RWPE2 (cell line): ENCODE measurements at places on chromosomes 1 and 21.

DNA sequence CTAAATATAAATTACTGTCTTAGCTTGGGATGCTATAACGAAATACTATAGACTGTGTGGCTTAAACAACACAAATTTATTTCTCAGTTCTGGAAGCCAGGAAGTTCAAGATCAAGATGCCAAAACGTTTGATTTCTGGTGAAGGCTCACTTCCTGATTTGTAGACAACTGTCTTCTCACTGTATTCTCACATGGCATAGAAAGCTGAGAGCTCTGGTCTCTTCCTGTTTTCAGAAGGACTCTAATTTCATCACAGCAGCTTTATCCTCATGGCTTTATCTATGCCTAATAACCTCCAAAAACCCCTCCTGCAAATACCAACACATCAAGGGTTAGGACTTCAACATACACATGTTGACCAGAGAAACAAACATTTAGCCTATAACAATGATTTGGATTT, 1795.5 kb downstream of the MRPL39 start:
- DNase-seq, result no peak

DNA sequence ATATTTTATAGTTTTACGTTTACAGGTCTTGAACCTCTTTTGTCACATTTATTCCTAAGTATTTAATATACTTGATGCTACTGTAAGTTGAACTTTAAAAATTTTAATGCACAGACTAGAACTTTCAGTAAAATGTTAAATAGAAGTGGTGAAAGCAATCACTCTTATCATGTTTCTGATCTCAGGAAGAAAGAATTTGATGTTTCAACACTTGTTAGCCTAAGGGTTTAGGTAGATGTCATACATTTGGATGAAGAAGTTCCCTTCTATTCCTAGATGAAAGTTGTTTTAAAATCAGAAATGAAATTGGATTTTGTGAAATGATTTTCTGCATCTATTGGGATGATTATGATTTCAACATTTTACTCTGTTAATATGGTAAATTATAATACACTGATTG, 63.6 kb upstream of the TTLL7 start:
- no peak for DNase-seq

DNA sequence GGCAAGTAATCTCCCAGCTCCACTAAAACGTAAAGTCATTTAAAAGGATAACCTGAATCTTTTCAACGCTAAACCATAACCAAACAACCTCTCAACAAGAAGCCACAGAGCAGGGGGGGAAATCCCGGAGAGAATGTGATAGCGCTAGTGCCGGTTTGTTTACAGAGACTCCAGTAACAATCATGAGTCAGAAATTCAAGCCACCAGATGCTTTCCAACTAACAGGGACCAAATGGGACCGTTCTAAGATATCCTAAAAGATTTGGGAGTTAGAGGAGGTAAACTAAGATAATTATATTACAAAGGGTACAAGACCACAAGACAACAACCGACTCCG, 825 bp downstream of the DCAF8 start:
- DNase-seq, result no peak

GRCh38 chr1:170807432-170807831, 127.9 kb upstream of the MROH9 start:
- DNase-seq, result no peak
